HTR-8/SVneo (cell line): ENCODE measurements at places on chromosomes 6 and 20.

GRCh38 chr6:4973982-4974745 lies 29.7 kb downstream of the RPP40 start:
- DNase-seq: peak; percentile 14

- DNase-seq: no peak
These were observed 228.5 kb downstream of the FRK start for GRCh38 chr6:115832186-115832585.

GRCh38 chr20:38764567-38765318 lies 16.5 kb downstream of the ACTR5 start:
- DNase-seq: peak; percentile 73

DNA sequence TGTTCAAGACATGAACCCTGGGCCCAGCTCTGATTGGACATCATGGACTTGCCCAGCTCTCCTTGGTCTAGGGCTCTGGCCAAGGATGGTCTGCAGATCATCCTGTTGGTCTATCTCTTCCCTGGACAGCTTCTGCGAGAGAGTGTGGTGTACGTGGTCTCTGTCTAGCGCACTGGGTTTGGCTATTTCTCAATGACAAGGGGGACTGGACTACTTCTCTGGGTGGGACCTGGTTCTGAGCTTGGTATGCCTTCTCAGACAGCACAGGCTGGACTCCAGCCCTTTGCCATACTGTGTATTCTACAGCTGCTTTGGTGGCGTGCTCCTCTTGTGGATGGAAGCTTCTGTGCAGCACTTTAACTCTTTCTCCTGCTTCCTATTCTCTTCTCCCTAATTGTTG lies 8.5 kb upstream of the RAET1E start:
- no peak for DNase-seq
